NCI-H226 (cell line): ENCODE measurements at places on chromosomes 7 and 10.

GRCh38 chr10:57973451-57973850 is 294.2 kb downstream of the IPMK start:
- peak; percentile 25 for DNase-seq

GRCh38 chr7:127768241-127768640 is 116.2 kb downstream of the SND1 start:
- DNase-seq, result no peak

- no peak for DNase-seq
These were observed 37.2 kb upstream of the PAPSS2 start for GRCh38 chr10:87622314-87623004.

DNA sequence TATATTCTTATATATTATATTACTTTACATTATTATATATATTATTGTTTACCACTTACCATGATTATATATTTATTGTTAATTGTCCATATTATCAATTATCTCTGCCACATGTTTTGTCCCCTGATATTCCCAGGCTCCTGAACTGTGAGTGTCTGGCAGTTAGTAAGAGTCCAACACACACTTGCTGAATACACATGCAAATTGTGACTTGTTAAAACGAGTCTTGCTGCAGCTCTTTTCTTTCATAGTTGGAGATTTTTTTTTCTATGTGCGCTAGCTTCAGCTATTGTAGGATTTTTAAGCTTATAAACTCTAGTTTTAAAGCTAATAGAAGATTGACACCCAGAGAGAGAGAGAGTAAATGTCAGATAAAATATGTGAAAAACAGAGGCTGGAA is 207.8 kb upstream of the FAM3C start:
- no peak for DNase-seq

GRCh38 chr7:29859524-29860185 is 53.3 kb downstream of the WIPF3 start:
- no peak for DNase-seq

DNA sequence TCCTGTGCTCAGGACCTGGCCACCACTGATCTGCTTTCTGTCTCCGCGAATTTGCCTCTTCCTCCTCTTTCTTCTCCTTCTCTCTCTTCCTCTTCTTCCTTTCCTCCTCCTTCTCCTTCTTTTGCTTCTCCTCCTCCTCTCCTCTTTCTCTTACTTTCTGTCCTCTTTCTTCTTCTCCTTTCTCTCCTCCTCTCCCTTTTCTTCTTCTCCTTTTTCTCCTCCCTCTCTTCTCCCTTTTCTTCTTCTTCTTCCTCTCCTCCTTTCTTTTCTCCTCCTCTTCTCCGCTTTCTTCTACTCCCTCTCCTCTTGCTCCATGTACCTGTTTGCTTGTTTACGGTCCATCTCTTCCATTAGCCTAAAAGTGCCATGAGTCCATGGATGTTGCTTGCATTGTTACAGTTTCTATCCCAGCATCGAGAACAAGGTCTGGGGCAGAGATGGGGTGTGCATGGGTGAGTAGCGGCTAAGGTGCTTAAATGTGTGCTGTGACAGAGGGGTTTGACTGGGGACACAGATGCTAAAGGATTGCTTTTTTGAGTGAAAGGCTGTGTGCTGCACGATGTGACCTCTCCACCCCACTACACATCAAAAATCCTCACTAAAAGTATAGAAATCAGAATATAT is 7.7 kb downstream of the SH2D4B start:
- DNase-seq, result no peak

- DNase-seq, result no peak
These were observed 36.0 kb downstream of the C10orf120 start for GRCh38 chr10:122663516-122664130.

DNA sequence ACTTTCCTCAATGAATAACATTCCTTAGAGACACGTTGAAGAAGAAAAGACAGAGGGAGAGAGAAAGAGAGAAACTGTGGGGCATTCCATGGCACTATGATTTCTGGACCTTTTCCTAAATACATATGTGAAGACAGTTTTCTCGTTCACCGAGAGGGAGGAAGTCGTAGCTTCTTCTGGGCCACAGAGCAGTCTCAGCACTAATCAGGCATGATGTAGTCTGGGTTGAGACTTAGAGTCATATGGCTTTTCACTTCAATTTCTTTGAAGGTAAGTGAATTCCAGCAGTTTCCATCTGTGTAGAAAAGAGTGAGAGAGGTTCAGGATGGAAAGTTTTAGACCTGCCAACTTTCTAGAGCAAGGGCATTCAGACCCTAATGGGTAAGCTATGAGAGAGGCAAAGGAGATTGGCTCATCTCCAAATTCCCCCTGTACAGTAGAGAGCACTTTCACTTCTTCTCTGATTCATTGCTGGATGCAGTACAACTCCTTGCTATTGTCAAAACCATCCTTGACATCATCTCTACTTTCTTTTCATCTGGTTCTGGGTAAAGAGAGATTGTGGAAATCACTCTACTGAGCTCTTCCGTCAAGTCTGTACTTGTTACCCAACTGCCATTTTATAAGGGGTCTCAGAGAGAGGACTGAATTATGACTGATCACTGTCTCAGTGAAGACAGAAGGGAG is 31.5 kb upstream of the OR9A4 start:
- DNase-seq, result no peak

- no peak for DNase-seq
These were observed 29.2 kb upstream of the HABP2 start for GRCh38 chr10:113523628-113524027.

DNA sequence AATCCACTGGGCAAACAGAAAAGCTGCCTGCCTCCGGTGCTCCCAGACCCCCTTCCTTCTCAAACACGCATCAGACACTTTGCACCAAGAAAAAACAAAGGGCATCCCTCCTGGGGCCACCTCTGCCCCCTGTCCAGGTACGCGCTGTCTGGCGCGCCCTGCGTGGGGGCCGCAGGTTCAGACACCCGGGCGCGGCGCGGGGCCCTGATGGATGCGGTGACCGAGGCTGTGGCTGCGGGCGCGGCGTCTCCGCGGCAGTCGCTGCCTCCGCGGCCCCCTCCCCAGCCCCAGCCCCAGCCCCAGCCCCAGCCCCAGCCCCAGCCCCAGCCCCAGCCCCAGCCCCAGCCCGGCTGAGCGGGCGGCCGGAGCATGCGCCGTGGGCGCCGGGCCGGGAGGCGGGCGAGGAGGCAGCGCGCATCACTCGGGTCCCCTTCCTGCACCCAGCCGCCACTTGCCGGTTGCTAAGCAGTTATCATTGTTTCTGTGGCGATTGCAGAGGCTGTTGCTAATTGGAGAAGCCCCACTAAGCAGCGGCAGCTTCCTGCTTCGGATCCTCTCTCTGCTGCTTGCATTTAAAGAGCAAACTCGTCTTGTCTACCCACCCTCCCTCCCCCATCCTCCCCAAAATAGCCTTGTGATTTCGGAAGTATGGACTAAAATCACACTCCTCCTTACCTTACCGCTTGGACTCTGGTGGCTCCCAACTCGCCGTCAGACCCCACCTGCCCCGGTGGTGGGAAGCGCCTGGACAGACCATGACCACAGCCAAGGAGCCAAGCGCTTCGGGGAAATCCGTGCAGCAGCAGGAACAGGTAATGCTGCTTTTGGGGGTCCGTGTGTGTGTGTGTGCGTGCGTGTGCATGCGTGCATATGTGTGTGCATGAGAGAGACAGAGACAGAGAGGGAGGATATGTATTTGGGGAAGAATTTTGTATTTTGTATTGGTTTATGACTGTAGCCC is 252.8 kb downstream of the DPP6 start:
- DNase-seq, result no peak

GRCh38 chr10:62071846-62072281 is 170.4 kb downstream of the ARID5B start:
- no peak for DNase-seq

- no peak for DNase-seq
These were observed 196.7 kb upstream of the TBX20 start for GRCh38 chr7:35450456-35451214.

DNA sequence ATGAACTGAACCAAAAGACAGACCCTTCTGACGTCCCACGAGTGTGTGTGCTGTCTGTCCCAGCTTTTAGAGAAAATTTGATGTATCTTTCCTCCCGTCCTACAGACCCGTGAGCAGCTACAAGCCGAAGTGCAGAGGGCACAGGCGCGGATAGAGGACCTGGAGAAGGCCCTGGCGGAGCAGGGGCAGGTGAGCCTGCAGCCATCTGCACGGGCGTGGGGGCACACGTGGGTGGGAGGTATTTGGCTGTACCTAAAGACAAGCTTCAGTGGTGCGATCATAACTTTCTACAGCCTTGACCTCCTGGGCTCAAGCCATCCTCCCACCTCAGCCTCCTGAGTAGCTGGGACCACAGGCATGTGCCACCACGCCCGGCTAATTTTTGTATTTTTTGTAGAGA is 41.7 kb upstream of the DPYSL4 start:
- no peak for DNase-seq

DNA sequence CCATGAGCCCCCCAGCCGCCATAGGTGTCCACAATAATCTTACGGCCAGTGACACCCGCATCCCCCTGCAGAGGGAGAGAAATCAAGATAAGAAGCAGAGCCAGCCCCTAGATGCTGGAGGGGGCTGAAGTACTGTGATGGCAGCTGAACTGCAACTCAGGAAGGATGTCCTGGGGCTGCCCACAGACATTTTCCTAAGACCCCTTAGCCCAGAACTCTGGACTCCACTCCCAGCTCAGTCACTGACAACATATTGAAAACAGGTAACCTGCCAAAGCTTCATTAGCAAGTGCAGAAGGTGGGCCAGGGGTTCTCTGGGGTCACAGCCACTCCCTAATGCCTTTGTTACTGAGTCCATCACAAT is 14.3 kb downstream of the MAT1A start:
- DNase-seq, result no peak

GRCh38 chr10:125022671-125023070 is 80.7 kb downstream of the ZRANB1 start:
- DNase-seq, result no peak
